ENCODE measurements at places on chromosomes 2 and 18.

DNA sequence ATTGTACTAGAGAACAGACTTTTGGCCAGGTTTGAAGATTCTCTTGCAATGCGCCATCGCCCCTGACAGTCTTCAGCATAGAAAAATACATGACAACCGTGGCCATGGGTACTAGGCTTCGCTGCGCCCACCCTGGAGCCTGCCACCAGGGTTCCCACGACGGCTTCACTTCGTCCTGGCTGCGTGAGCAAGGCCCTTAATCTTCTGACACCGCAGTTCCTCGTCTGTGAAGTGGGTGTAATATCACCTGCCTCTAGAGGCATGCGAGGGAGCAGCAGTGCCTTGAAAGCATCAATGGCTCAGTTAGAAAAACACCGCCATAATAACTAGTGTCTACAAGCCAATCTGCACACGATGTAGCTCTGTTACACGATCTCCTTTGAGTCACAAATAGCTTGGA lies 175.2 kb upstream of the HS6ST1 start:
- H3K4me1 ChIP-seq = peaks cover 4% of the 10 kb centered on the region
- H3K27ac ChIP-seq = no peak overlapping the region
- H3K27me3 ChIP-seq = peaks cover 37% of the 10 kb centered on the region
- H3K36me3 ChIP-seq = no peaks in the 10 kb centered on the region
- DNase-seq = no peak

DNA sequence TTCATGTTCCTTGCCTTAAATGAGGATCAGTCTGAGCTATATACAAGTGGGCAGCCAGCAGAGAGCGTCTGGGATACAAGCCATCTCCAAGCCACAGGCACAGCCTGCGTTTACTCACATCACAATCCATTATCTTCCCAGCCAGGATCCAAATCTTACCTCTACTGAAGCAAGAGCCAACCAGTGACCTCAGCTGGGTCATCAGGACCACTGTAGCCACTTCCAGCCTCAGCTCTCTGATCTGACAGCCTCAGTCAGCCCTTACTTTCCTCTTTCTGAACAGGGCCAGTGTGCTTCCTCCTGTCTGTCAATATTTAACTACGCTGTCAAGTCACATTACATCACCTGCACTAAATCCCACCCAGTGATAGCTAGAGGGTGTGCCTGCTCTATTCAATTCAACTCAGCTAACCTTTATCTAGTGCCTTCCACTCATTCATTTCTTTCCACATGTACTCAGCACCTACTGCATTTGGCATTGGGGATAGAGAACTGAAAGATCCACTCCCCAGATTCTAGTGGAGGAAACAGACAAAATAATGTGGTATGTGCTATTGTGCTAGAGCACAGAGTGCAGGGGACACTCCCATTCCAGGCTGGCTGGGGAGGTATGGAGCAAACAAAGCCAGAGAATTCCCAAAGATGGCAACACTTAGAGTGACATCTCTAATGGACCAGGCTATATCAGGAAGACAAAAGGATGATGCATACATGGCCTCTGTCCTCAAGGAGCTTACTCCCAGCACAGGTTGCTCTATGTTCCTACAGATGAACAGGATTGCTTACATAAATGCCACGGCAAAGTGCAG lies 146.5 kb downstream of the NCKAP5 start:
- DNase-seq = no peak
- no peak overlapping the region for H3K27ac ChIP-seq
- no peaks in the 10 kb centered on the region for H3K4me1 ChIP-seq

GRCh38 chr18:62790871-62791772 lies 75.8 kb downstream of the PHLPP1 start:
- H3K4me1 ChIP-seq = peaks cover 21% of the 10 kb centered on the region
- no peaks in the 10 kb centered on the region for H3K27me3 ChIP-seq
- H3K36me3 ChIP-seq = peaks cover 5% of the 10 kb centered on the region

- peaks cover 59% of the 10 kb centered on the region for H3K4me1 ChIP-seq
- H3K4me3 ChIP-seq = no peak overlapping the region
- peaks cover 2% of the 10 kb centered on the region for H3K36me3 ChIP-seq
- H3K27me3 ChIP-seq = no peaks in the 10 kb centered on the region
- DNase-seq = no peak
- H3K27ac ChIP-seq = no peak overlapping the region
Observed at GRCh38 chr2:106054321-106054720, 139.8 kb downstream of the UXS1 start.

- no peaks in the 10 kb centered on the region for H3K4me1 ChIP-seq
- H3K36me3 ChIP-seq = peaks cover 2% of the 10 kb centered on the region
- H3K27me3 ChIP-seq = peaks cover 39% of the 10 kb centered on the region
- H3K4me3 ChIP-seq = no peak overlapping the region
- no peak for DNase-seq
Observed at GRCh38 chr2:225415792-225416191, 16.3 kb downstream of the NYAP2 start.

- H3K36me3 ChIP-seq = peaks cover 23% of the 10 kb centered on the region
- peaks cover 8% of the 10 kb centered on the region for H3K4me1 ChIP-seq
- no peaks in the 10 kb centered on the region for H3K27me3 ChIP-seq
- H3K27ac ChIP-seq = no peak overlapping the region
- no peak overlapping the region for H3K4me3 ChIP-seq
Observed at GRCh38 chr2:201467666-201468065, 16.1 kb downstream of the STRADB start.

DNA sequence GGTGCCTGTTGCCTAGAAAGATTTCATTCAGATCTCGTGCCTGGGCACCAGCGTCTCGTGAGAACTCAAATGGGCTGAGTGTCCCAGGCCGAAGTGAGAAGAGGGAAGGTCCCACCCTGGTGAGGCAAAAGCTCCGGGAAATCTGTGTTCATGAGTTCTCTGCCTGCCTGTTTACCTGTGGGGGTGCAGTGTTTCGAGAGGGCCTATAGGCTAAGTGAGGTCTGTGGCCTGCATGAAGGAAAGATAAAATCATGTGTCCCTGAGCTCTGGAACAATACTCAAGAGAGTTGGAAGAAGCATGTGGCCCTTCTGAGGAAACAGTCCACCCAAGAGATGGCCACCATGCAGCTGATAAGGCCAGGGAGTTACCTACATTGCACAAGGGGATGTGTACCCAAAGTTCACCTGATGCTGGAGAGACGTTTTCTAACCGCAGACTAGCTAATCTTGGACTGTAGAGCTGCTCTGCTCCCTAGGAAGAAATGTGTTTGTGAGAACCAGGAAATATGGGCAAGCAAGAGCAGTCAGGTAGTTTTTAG lies 63.5 kb upstream of the ST3GAL5 start:
- H3K27ac ChIP-seq = no peak overlapping the region
- no peak overlapping the region for H3K4me3 ChIP-seq
- DNase-seq = no peak
- no peaks in the 10 kb centered on the region for H3K27me3 ChIP-seq
- H3K4me1 ChIP-seq = peaks cover 14% of the 10 kb centered on the region

GRCh38 chr18:48658721-48659120 lies 119.9 kb downstream of the CTIF start:
- peaks cover 7% of the 10 kb centered on the region for H3K4me1 ChIP-seq
- H3K4me3 ChIP-seq = no peak overlapping the region
- no peak overlapping the region for H3K27ac ChIP-seq
- peaks cover 19% of the 10 kb centered on the region for H3K27me3 ChIP-seq
- no peak for DNase-seq

GRCh38 chr2:239291475-239292350 lies 109.1 kb downstream of the HDAC4 start:
- peak overlapping the region; percentile 12 for H3K4me3 ChIP-seq
- H3K27me3 ChIP-seq = no peaks in the 10 kb centered on the region
- peak overlapping the region; percentile 29 for H3K27ac ChIP-seq
- no peak for DNase-seq
- no peaks in the 10 kb centered on the region for H3K36me3 ChIP-seq

DNA sequence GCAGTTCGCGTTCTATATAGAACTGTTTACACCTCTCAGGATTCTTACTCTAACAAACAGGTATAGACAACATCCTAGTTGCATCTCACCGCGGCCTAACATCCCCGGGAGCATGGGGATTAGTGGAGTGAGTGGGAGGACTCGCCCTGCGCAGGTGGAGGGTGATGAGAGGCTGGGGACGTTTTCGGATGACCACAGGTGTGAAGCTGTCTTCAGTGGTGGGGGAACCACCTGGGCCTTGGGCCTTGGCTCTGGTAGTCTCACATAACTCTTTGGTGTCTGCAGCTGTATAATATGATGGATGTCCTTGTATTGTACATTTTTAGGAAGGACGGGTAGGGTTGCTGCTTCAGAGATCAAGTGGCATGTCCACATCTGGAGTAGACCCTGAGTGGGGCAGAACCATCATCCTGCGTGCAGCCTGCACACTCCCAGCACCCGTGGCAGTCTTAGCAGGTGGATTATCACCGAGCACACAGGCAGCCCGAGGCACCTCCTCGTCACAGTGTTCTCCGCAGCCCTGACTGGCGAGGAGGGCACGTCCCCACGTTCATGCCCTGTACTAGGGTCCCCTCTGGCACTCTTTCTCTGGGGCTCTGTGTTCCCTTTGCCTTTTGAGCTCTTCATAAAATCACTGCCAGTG lies 56.0 kb downstream of the AGAP1 start:
- DNase-seq = no peak
- H3K4me3 ChIP-seq = no peak overlapping the region
- peaks cover 2% of the 10 kb centered on the region for H3K36me3 ChIP-seq
- no peak overlapping the region for H3K27ac ChIP-seq
- no peaks in the 10 kb centered on the region for H3K4me1 ChIP-seq

- DNase-seq = no peak
- H3K4me1 ChIP-seq = peaks cover 16% of the 10 kb centered on the region
- H3K27me3 ChIP-seq = no peaks in the 10 kb centered on the region
- H3K36me3 ChIP-seq = no peaks in the 10 kb centered on the region
- H3K27ac ChIP-seq = no peak overlapping the region
- no peak overlapping the region for H3K4me3 ChIP-seq
Observed at GRCh38 chr18:48620071-48620470, 81.2 kb downstream of the CTIF start.

- no peak overlapping the region for H3K4me3 ChIP-seq
- H3K4me1 ChIP-seq = peaks cover 3% of the 10 kb centered on the region
- H3K27me3 ChIP-seq = peaks cover 21% of the 10 kb centered on the region
- no peak overlapping the region for H3K27ac ChIP-seq
Observed at GRCh38 chr18:70377317-70377799, 88.5 kb downstream of the SOCS6 start.

- H3K27ac ChIP-seq = no peak overlapping the region
- H3K4me1 ChIP-seq = no peaks in the 10 kb centered on the region
- DNase-seq = no peak
- no peak overlapping the region for H3K4me3 ChIP-seq
- peaks cover 22% of the 10 kb centered on the region for H3K27me3 ChIP-seq
Observed at GRCh38 chr2:120901201-120901600, 165.5 kb downstream of the GLI2 start.

- DNase-seq = no peak
- H3K4me1 ChIP-seq = no peaks in the 10 kb centered on the region
- H3K27ac ChIP-seq = no peak overlapping the region
- no peaks in the 10 kb centered on the region for H3K36me3 ChIP-seq
- no peaks in the 10 kb centered on the region for H3K27me3 ChIP-seq
- H3K4me3 ChIP-seq = no peak overlapping the region
Observed at GRCh38 chr2:16127958-16128357, 187.6 kb downstream of the MYCN start.

- H3K36me3 ChIP-seq = no peaks in the 10 kb centered on the region
- no peak overlapping the region for H3K4me3 ChIP-seq
- DNase-seq = no peak
- peaks cover 30% of the 10 kb centered on the region for H3K4me1 ChIP-seq
Observed at GRCh38 chr2:70111752-70112591, 24.7 kb downstream of the PCBP1 start.

GRCh38 chr2:44997963-44998362 lies 11.3 kb downstream of the SIX2 start:
- H3K36me3 ChIP-seq = peaks cover 1% of the 10 kb centered on the region
- no peak for DNase-seq
- no peak overlapping the region for H3K4me3 ChIP-seq
- peaks cover 90% of the 10 kb centered on the region for H3K27me3 ChIP-seq
- H3K4me1 ChIP-seq = peaks cover 5% of the 10 kb centered on the region

- H3K27me3 ChIP-seq = no peaks in the 10 kb centered on the region
- no peak overlapping the region for H3K4me3 ChIP-seq
- H3K36me3 ChIP-seq = no peaks in the 10 kb centered on the region
- no peak for DNase-seq
- peaks cover 3% of the 10 kb centered on the region for H3K4me1 ChIP-seq
Observed at GRCh38 chr18:74486119-74486849, 9.9 kb upstream of the CNDP2 start.

DNA sequence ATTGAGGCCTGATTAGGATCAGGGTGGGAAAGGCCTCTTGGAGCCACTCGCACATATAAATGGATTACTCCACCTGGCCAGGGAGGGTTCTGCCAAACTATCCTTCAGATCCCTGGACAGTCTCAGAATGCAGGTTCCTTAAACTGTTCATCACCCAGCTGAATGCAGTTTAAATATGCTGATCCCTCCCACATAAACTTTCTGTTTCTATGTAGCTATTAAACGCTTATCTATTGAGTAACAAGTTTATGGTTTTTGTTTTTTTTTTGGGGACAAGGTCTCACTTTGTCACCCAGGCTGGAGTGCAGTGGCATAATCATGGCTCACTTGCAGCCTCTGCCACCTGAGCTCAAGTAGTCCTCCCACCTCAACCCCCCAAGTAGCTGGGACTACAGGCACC lies 1.9 kb downstream of the CAD start:
- peaks cover 2% of the 10 kb centered on the region for H3K36me3 ChIP-seq
- H3K4me3 ChIP-seq = no peak overlapping the region
- H3K27me3 ChIP-seq = no peaks in the 10 kb centered on the region
- H3K27ac ChIP-seq = no peak overlapping the region
- DNase-seq = no peak

DNA sequence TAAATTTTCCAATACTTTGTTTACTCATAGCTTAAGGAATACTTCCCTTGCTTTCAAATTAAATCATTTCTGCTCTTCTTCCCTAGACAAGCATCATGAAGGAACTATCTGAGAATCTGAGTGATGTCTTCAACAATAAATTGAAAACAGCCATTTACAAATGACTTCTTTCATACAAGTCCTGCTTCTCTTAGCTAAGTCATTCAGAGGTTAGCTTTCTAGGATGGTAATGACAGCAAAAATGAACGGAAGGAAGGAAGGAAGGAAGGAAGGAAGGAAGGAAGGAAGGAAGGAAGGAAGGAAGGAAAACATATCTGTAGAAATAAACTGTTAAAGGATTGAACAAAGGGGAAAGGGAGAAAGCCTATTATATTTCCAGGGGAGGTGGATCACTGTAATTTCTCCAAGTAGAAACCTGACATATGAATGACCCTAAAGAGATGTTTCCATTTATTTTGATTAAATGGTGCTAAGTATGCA lies 335.0 kb upstream of the KYNU start:
- no peak overlapping the region for H3K4me3 ChIP-seq
- DNase-seq = no peak
- H3K27ac ChIP-seq = no peak overlapping the region
- no peaks in the 10 kb centered on the region for H3K36me3 ChIP-seq
- H3K27me3 ChIP-seq = no peaks in the 10 kb centered on the region

GRCh38 chr2:15511686-15512085 lies 49.4 kb downstream of the NBAS start:
- H3K36me3 ChIP-seq = peaks cover 12% of the 10 kb centered on the region
- H3K4me3 ChIP-seq = no peak overlapping the region
- peaks cover 12% of the 10 kb centered on the region for H3K4me1 ChIP-seq
- H3K27me3 ChIP-seq = no peaks in the 10 kb centered on the region
- no peak overlapping the region for H3K27ac ChIP-seq

GRCh38 chr18:74499633-74500032 lies 3.5 kb downstream of the CNDP2 start:
- H3K4me3 ChIP-seq = peak overlapping the region; percentile 94
- peak overlapping the region; percentile 98 for H3K27ac ChIP-seq
- peaks cover 5% of the 10 kb centered on the region for H3K36me3 ChIP-seq
- H3K4me1 ChIP-seq = peaks cover 34% of the 10 kb centered on the region
- peak; percentile 13 for DNase-seq
